ENCODE measurements at places on chromosomes 7 and 10.

- DNase-seq: no peak
Observed at GRCh38 chr7:100966542-100967291, 2.6 kb upstream of the MUC12 start.

GRCh38 chr7:90621747-90622140, 25.6 kb downstream of the CDK14 start:
- DNase-seq: no peak

GRCh38 chr7:126442908-126443307, 809.8 kb downstream of the GRM8 start:
- no peak for DNase-seq

DNA sequence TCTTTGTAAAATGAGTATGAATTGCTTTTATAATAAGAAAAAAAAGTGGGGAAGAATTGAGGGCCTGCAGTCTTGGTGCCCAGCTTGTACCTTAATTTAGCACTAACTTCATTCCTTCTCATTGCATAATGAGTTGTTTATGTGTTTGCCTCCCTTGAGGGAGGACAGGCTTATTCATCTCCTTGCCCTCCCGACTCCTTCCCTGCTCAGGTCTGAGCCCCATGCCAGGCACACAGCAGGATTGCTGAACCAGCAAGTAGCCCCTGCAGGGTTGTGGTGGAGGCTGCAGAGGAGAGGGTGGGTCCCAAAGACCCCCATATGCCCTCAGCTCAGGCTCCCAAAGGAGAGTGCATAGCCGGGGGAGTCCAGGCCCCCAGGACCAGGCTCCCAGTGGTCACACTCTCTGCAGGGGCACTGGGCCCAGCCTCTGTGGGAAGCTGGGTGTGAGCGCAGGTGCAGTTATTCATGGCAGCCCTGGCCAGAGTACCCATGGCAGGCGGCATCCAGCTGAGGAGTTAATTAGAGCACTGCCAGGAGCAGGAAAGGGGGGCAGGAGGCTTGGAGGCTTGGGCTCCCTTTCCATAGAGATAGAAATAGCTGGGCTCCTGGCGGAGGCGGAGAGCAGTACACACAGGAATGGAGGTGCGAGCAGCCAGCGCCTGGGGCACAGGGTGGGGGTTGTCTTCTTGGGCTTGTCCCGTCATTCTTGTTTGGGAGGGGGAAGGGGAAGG, 28.2 kb upstream of the GOLGA7B start:
- DNase-seq: no peak

- DNase-seq: no peak
Observed at GRCh38 chr7:27156916-27157701, 634 bp upstream of the HOXA7 start.

GRCh38 chr10:13268841-13269240, 31.0 kb downstream of the PHYH start:
- DNase-seq: no peak

DNA sequence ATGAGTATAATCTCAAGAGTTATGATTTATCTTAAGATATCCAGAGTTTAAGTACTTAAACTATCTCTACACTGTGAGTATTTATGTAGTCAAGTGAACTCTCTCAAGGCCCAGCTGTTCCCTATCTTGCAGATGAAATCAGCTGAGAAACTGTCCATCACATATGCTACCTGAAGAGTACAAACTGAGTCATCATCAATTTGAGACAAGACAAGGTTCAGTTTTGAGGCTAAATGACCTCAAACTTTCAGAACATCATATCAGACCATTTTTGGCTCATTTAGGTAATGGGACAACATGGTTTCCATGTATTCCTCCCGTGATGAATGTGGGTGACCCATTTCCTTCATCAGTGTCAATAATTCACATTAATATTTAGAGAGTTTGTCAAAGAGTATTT, 53.1 kb upstream of the AUTS2 start:
- no peak for DNase-seq
